ENCODE measurements at places on chromosomes 13 and 19.

DNA sequence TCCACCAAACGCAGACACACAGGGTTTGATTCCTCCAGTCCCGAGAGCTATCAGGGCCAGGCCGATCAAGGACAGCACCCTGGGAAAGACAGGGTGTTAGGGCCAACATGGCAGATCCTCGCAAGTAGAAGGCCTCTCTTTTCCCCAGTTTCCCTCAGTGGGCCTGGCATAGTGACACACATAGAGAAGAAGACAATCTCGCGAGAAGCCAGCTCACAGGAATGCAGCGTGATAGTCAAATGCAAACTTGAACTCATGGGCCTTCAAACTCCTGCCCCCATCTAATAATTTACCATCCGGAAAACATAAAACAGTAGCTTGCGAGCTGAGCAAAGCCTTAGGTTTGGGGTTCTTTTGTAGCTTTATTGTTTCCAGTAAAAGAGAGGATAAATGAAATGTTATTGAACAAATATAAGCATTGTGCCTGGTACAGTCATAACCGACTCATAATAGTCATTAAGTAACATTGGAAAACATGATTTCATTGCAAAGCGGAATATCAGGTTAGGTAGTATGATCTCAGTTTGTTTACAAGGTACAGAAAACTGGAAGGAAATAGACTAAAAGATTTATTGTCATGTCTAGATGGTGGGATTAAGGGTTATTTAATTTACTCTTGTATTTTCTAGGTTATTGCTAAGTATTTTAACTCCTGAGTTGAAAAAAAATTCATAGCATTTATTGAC lies 30.5 kb downstream of the SLC15A1 start:
- no peak for DNase-seq

- no peak for DNase-seq
These were observed 4.4 kb upstream of the ONECUT3 start for GRCh38 chr19:1748873-1749341.

DNA sequence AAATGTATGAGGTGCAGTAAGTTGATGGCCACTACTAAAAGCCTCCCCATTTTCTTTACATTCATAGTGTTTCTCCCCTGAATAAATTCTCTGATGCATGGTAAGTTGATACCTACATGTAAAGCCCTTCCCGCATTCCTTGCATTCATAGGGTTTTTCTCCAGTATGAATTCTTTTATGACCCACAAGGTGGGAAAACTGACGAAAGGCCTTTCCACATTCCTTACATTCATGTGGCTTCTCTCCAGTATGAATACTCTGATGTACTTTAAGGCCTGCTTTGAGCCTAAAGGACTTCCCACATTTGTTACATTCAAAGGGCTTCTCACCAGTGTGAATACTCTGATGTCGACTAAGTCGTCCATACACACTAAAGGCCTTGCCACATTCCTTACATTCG lies 20.5 kb downstream of the ZNF607 start:
- DNase-seq: no peak

DNA sequence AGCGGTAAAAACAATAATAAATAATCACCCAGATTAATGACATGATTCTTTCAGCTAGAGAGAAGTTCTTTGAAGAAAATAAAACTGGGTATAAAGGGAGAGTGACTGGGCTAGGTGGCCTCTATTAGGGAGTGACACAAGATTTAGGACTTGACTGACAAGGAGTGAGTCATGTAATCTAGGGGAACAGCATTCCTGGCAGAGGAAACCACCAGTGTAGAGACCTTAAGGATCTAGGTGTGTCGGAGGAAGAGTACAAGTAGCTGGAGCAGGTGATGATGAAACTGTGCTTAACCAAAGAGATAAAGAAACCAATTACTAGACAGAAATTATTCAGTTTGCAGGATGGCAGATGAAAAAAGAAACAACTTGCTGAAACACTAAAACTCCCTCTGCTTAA lies 248.0 kb downstream of the RFC3 start:
- DNase-seq: no peak
